ENCODE measurements at places on chromosomes 2 and 18. TPM values are rescaled to one million over a fixed set of nuclear protein-coding genes. Genes with fewer than 3 reads are reported as not detected.

- peaks cover 11% of the 10 kb centered on the region for H3K27me3 ChIP-seq
- no peak overlapping the region for H3K27ac ChIP-seq
- no peaks in the 10 kb centered on the region for H3K36me3 ChIP-seq
Observed at GRCh38 chr2:235314371-235314930, 179.4 kb upstream of the AGAP1 start.

DNA sequence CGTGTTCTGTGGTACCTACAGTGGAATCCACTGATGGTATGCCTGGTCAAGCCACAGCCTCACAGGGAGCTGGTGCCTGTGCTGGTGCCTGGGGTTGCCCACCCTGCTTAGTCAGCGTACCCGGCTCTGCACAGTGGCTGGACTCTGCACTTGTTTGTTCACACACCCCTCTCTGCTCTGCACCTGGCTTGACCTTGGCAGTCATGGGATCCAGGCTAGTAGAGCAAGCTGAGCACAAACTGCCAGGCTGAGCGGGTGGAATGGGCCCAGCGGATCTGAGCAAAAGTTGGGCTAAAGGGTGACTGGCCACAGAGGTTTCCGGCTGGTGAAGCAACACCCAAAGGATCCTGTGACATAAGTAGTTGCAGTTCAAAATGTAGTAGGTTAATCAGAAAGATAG is 163.5 kb downstream of the CDH19 start:
- H3K27me3 ChIP-seq, result no peaks in the 10 kb centered on the region
- no peak overlapping the region for H3K27ac ChIP-seq
- H3K36me3 ChIP-seq, result no peaks in the 10 kb centered on the region

Gene ZC3H8
- total RNA-seq, result 7.5 TPM

Gene GPR155
- 11.0 TPM for total RNA-seq

- peaks cover 13% of the 10 kb centered on the region for H3K27me3 ChIP-seq
- DNase-seq, result no peak
- no peak overlapping the region for H3K27ac ChIP-seq
- H3K4me1 ChIP-seq, result no peaks in the 10 kb centered on the region
- H3K36me3 ChIP-seq, result no peaks in the 10 kb centered on the region
- H3K4me3 ChIP-seq, result no peak overlapping the region
Observed at GRCh38 chr18:48342125-48342524, 67.1 kb downstream of the ZBTB7C start.

- H3K36me3 ChIP-seq, result no peaks in the 10 kb centered on the region
- H3K27me3 ChIP-seq, result no peaks in the 10 kb centered on the region
- H3K27ac ChIP-seq, result peak overlapping the region; percentile 31
- no peaks in the 10 kb centered on the region for H3K4me1 ChIP-seq
- DNase-seq, result peak; percentile 79
Observed at GRCh38 chr2:224938651-224939182, 103.6 kb downstream of the DOCK10 start.

DNA sequence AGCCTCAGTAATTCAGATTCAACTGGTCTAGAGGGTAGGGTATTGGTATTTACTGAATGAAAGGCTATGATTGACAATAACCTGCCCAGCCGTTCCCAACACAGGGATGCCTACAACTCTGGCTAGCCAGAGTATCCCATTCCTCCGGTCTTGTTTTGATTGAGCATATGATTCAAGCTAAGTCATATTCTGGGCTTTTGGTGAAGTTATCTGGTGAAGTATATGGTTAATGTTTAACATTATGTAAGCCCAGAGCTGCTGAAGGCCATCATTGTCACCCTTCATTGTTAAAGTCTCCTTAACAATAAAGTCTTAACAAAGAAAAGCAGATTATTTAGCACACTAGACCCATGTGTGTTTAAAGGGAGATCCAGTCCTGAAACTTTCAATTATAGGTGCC is 152.6 kb downstream of the EXOC6B start:
- no peaks in the 10 kb centered on the region for H3K27me3 ChIP-seq
- no peak for DNase-seq
- no peak overlapping the region for H3K4me3 ChIP-seq

Gene RGPD3
- 0.10 TPM for total RNA-seq

DNA sequence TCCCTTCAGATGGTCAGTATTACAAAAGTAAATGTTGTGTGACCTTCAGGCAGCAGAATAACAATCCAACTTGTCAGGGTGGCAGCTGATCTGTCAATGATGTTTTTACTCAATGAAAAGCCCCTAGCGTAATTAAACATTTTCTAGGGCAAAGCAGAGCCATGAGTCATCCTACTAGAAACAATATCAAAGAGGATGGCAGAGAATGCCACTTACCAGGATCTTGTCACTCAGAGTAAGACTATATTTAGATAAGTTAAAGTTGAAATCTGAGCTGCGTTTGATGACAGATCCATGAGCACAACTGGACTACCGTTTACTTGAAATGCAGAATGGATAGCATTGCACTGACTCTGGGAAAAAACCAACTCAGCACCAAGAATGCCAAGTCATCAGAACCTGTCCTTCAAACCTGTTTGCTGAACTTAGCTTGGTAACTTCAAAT is 612.6 kb upstream of the ACVR2A start:
- H3K4me3 ChIP-seq, result no peak overlapping the region
- no peaks in the 10 kb centered on the region for H3K4me1 ChIP-seq
- no peak overlapping the region for H3K27ac ChIP-seq
- no peaks in the 10 kb centered on the region for H3K36me3 ChIP-seq

Gene DQX1
- total RNA-seq, result 0.73 TPM

- no peaks in the 10 kb centered on the region for H3K36me3 ChIP-seq
- DNase-seq, result no peak
- H3K27me3 ChIP-seq, result no peaks in the 10 kb centered on the region
- no peak overlapping the region for H3K27ac ChIP-seq
- H3K4me1 ChIP-seq, result no peaks in the 10 kb centered on the region
- H3K4me3 ChIP-seq, result no peak overlapping the region
Observed at GRCh38 chr18:75365837-75366236, 61.7 kb downstream of the SMIM21 start.

Gene RSAD2
- 11.8 TPM for total RNA-seq

Gene ADAM23
- 13.9 TPM for total RNA-seq

- peak; percentile 99 for DNase-seq
- H3K36me3 ChIP-seq, result no peaks in the 10 kb centered on the region
- H3K4me1 ChIP-seq, result peaks cover 26% of the 10 kb centered on the region
- peak overlapping the region; percentile 27 for H3K27ac ChIP-seq
Observed at GRCh38 chr2:46812361-46813019, 103.1 kb downstream of the MCFD2 start.
